ENCODE measurements at places on chromosomes 16 and 17.
A peak's percentile ranks its signal among the peaks of the same experiment; 100 is the strongest.

DNA sequence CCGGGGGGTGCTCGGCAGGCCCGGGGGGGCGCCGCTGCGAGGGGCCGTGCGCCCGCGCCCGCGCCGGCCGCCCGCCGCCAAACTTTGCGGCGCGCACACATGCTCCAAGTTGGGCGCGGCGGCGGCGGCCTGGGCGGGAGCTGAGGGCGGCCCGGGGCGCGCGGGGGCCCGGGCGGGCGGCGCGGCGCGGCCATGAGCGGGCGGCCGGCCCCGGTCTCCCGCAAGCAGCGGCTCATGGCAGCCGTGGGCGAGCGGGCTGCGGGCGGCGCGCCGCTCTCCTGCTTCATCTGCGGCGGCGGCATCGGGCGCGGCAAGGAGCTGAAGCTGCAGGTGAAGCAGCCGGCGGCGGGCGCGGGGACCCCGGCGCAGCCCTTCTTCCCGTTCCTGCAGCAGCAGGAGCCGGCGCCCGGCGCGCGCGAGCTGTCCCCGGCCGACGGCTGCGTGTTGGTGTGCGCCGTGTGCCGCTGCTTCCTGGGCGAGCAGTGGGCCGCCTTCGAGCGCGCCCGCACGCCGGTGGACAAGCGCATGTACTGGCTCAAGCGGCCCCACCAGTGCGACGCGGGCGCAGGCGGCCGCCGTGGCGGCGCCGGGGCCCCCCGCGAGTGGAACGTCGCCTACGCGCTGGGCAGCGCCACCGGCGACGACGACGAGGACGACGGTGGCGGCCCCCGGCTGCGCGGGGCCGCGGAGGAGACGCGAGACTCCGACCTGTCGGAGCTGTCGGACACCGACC, 57.2 kb upstream of the CIBAR2 start:
- no peak for DNase-seq

GRCh38 chr16:54806881-54807360, 123.7 kb upstream of the IRX5 start:
- no peak for DNase-seq

DNA sequence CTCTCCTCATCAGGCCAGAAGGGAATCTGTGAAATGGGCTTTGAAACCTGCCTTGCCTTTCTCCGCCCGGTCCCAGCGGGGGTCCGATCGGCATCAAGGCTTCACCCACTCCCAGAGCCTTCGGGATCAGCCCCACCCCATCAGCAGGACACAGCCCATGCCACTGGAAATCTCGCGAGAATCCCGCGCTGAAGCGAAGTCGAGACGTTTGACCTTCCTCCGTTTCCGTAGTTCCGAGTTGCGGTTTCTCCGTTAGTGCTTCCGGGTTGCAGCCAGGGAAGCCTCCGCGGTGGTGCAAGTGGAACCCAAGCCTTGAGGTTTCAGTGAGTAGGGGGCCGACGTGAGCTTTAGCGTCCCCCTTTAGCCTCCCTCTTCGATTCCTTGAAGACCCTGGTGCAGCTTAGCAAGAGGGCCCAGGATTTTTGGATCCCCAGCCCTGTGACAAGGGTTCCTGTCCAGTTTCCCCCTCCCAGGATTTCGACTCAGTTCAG, at the start of gene COASY:
COASY (plus strand) TSS at position 252 of the 491 bp plus-strand sequence. CDS start 475 bp downstream, outside the sequence.
- peak; percentile 100 for DNase-seq

DNA sequence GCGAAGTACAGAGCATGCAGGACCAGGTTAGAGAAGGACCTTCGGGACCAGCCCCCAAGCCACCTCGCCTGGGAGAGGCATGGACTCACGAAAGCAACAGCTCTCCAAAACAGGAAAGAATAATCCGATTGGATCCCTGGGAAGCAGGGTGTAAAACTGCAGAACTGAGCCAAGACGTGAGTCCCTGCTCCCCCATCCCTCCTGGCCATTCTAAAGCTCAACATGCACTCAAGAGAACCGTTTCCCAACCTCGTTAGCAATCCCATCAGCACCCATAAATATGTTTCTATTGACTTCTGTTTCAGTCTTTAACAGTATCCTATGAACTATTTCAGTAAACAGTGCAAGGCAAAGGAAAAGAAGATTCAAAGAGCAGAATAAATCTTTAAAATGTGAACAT, 167.0 kb downstream of the COPRS start:
- no peak for DNase-seq

GRCh38 chr17:81076141-81076679, 41.3 kb downstream of the BAIAP2 start:
- no peak for DNase-seq

GRCh38 chr16:717450-718245, 2.7 kb downstream of the METRN start:
- no peak for DNase-seq

DNA sequence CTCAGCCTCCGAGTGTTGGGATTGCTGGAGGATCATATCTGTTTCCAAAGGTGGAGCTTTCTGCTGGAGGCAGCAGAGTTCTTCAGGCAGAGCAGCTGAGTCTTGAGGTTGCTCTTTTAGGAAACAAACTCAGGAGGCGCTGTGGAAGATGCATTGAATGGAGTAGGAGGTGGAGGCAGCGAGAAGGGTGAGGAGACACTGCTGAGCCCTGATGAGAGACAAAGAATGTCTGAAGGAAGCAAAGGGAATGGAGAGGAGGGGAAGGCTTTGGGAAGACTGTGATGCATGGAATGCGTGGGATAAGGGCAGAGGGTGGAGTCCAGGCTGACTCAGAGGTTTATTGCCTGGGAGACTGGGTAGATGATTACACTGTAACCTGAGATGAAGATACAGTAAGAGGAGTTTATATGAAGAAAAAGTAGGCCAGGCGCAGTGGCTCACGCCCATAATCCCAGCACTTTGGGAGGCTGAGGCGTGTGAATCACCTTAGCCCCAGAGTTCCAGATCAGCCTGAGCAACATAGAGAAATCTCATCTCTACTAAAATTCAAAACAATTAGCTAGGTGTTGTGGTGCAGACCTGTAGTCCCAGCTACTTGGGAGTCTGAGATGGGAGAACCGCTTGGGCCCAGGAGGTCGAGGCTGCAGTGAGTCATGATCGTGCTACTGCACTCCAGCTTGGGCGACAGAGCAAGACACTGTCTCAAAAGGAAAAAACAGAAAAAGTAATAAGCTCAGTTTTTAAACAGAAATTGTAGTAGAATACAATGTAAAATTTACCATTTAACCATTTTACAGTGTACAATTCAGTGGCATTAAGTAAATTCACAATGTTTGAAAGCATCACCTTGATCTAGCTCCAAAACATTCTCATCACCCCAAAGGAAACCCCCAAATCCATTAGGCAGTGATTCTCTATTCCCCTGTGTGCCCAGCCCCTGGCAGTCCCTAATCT, 17.8 kb upstream of the TMEM219 start:
- peak; percentile 94 for DNase-seq

DNA sequence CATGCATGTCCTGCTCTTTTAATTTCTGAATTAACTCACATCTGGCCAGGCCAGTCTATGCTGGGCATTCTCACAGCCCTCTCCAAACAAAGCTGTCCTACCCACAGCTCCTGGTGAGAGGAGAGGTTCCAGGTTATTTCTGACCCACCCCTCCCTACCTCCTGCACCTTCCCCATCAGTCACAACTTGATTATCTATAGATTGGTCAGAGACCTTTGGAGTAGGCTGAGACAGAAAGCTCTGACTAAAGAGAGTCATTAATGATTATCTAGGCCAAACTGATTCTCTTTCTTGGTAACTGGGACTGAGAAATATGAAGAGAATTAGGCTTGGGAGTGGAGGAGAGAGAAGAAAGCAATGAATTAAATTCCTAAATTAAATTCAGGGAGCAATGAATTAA, 1.4 kb upstream of the KRT222 start:
- no peak for DNase-seq

GRCh38 chr16:56966093-56966475, 4.3 kb downstream of the CETP start:
- DNase-seq, result no peak

GRCh38 chr16:62712566-62712965, 676.3 kb upstream of the CDH8 start:
- no peak for DNase-seq

- no peak for DNase-seq
Measured at GRCh38 chr17:65158622-65159021, 21.5 kb downstream of the RGS9 start.

DNA sequence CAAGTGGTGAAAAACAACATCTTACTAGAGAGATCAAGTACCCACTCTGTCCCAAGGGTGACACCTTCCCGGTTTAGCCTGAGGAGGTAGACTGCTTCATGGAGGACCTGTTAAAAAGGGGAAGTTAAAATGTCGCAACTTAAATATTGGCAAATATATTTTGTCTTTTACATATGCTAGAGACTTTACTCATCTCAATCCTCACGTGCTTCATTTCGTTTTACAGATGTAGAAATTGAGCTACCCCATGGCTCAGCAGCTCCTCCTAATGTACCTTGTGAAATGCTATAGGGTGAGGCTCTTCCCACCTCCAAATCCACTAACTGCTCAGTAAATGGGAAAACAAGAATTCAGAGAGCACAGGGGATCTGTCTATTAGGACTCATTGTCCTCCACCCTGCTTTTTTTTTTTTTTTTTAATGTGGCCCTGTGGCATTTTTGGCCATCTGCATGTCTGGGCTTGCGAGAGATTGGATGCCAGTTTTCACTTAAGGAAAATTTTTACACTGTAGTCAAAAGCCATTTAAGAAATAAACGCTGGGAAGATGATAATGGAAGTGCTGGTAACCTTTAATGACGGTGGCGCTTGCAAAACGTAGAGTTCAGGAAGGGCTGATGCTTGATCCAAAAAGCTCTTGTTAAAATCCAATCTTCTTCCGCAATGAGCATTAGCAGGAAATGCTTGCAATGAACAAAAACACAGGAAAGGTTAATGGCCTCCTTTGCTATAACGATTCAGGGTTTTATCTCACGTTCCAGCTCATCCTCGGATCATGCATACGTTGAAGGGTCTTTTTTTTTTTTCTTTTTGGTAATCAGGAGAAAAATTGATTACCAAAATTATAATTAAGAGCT, 39.8 kb downstream of the HSBP1 start:
- no peak for DNase-seq

DNA sequence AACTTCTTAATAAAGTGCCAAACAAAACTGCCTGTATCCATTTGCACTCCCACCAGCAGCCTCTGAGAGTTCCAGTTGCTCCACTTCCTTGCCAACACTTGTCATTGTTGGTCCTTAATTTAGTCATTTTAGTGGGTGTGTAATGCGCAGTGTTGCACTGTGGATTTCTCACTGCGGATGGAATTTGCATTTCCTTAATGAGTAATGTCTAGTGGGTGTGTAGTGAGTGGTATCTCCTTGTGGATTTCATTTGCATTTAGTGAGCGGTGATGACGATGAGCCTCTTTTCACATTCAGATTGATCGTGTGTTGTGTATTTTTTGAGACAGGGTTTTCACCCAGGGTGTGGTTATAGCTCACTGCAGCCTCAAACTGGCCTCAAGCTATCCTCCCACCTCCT, 4.1 kb upstream of the MSLN start:
- no peak for DNase-seq

DNA sequence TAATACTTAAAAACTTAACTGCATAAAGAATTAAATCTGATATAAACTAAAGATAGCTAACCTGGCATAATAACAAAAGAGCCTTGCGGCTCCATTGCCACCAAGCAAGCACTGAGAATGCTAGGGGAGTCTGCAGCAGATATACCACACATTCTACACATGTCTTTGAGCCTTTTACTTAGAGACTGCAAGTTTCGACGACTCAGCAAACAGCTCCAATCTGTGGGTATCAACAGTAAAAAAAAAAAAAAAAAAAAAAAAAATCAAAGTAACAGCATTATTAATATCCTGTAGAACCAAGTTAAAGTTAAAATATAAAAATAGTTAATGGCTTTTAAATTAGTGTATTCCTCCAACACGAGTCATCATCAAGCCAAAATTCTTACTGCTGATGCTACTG, 27.8 kb upstream of the INTS2 start:
- no peak for DNase-seq

DNA sequence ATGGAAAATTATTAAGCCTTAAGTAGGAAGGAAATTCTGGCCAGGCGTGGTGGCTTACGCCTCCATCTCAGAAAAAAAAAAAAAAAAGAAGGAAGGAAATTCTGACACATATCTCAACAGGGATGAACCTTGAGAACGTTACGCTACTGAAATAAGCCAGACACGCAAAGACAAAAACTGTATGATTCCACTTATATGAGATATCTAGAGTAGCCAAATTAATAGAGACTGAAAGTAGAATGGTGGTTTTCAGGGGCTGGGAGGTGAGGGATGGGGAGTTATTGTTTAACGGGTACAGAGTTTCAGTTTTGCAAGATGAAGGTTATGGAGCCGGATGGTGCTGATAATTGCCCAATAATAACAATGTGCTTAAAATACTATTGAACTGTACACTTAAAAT, 16.2 kb upstream of the HNF1B start:
- no peak for DNase-seq

GRCh38 chr16:88610080-88610479, 28.3 kb upstream of the IL17C start:
- DNase-seq, result no peak

GRCh38 chr16:89624777-89625761, 11.6 kb downstream of the DPEP1 start:
- no peak for DNase-seq

DNA sequence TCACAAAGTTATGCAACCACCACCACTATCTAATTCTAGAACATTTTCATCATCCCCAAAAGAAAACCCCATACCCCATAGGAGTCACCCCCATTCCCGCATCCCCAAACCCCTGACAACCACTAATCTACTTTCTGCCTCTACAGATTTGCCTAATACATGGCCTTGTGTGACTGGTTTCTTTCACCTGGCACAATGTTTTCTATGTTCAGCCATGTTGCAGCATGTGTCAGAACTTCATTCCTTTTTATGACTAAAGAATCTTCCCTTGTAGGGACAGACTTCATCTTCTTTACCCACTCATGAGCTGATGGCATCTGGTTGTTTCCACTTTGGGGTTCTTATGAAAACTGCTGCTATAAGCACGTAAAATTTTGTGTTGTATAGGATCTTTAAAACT, 34.6 kb downstream of the CYTH1 start:
- no peak for DNase-seq

GRCh38 chr17:72122765-72123529, 2.1 kb downstream of the SOX9 start:
- no peak for DNase-seq

- peak; percentile 73 for DNase-seq
Measured at GRCh38 chr17:7929158-7930023, at the start of gene KCNAB3. KCNAB3 (minus strand) TSS chr17:7929856; CDS start chr17:7929435, 421 bp downstream.
